ENCODE measurements at places on chromosomes 1 and 21.

DNA sequence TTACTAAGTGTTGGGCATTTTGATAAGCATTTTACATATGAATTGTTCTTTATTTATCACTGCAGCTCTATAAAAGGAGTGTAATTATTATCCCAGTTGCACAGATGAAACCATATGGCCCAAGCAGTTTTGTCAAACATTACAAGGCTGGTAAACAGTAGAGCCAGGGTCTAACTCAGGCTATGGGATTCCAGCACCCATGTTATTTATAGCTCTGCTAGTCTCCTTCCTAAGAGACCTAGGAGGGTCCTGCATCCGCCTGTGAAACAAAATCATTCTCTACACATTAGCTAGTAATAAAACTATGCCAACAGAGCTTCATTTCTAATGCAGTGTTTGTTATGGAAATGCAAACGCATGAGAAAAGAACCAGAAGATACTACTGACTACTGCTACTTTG, 58.6 kb downstream of the IL23R start:
- DNase-seq = no peak

- DNase-seq = no peak
Observed at GRCh38 chr1:203281851-203282661, 23.3 kb upstream of the BTG2 start.

- no peak for DNase-seq
Observed at GRCh38 chr1:183600136-183600535, 9.9 kb upstream of the NCF2 start.

DNA sequence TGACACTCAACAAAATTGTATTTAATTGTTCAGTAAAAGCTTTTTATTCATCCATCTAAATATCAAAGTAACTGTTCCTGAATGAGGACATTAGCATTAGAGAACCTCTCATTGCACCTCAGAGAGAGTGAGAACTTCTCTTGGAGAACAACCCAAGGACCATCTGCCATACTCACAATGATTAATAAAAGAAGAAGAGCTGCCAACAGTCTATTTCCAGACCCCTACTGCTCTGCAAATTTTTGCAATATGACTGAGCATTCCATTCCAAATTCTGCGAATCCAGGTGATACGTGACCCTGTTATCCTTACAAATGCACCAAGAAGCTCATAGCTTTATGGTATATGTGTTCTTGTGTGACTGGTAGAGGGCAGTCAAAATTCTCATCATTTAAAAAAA, 422.5 kb downstream of the NEGR1 start:
- DNase-seq = no peak

DNA sequence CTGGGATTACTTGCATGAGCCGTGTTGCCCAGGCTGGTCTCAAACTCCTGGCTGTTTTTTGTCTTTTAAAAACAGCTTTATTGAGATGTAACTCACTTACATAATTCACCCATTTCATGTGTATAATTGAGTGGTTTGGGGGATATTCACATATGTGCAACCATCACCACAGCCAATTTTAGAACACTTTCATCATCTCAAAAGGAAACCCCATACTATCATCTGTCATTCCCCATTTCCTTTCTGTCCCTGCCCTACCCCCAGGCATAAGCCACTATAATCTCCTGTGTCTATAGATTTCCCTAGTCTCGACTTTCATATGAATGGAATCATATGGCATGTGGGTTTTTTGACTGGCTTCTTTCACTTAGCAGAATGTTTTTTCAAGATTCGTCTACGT, 43.3 kb downstream of the GPR137B start:
- no peak for DNase-seq

GRCh38 chr1:202880062-202880461, 8.9 kb downstream of the RABIF start:
- no peak for DNase-seq
